Activated T-helper 2 cell treated with anti-CD3 and anti-CD28 coated beads, Interferon-gamma antibody, Interleukin-2, Interleukin-4, amounts not matched to agents 10 μg/mL and 5 μg/mL and 100 μg/mL, durations not matched to agents 14 hours and 24 hours and 36 hours (primary cell): ENCODE measurements at places on chromosomes 1 and 21. TPM values are rescaled to one million over a fixed set of nuclear protein-coding genes. Genes with fewer than 3 reads are reported as not detected.

DNA sequence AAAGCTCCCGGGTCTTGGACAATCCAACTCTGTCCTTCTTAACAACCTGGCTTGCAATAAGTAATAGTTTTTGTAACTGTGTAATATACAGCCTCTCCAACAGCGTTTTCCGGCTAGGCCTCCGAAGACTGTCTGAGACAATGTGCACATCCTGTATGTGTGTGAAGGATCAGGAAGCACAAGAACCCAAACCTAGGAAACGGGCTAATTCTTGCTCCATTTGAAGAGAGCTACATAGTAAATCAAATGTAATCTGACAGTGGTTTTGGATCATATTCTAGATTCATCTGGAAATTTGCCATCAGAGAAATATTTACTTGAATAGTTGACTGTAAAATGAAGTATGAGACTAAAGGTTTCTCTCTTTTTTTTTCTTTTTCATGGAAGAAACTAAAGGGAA is 1.2 kb downstream of the GPR52 start:
- H3K27ac ChIP-seq: no peak overlapping the region
- no peaks in the 10 kb centered on the region for H3K36me3 ChIP-seq
- DNase-seq: no peak
- H3K27me3 ChIP-seq: no peaks in the 10 kb centered on the region
- H3K4me1 ChIP-seq: no peaks in the 10 kb centered on the region

GRCh38 chr1:201551877-201552731 is 13.2 kb downstream of the NAV1 start:
- DNase-seq: no peak
- H3K36me3 ChIP-seq: no peaks in the 10 kb centered on the region

- H3K4me3 ChIP-seq: no peak overlapping the region
- peaks cover 8% of the 10 kb centered on the region for H3K4me1 ChIP-seq
- no peaks in the 10 kb centered on the region for H3K36me3 ChIP-seq
- H3K27me3 ChIP-seq: peaks cover 2% of the 10 kb centered on the region
- no peak for DNase-seq
Observed at GRCh38 chr1:203526130-203526529, 32.2 kb downstream of the OPTC start.

DNA sequence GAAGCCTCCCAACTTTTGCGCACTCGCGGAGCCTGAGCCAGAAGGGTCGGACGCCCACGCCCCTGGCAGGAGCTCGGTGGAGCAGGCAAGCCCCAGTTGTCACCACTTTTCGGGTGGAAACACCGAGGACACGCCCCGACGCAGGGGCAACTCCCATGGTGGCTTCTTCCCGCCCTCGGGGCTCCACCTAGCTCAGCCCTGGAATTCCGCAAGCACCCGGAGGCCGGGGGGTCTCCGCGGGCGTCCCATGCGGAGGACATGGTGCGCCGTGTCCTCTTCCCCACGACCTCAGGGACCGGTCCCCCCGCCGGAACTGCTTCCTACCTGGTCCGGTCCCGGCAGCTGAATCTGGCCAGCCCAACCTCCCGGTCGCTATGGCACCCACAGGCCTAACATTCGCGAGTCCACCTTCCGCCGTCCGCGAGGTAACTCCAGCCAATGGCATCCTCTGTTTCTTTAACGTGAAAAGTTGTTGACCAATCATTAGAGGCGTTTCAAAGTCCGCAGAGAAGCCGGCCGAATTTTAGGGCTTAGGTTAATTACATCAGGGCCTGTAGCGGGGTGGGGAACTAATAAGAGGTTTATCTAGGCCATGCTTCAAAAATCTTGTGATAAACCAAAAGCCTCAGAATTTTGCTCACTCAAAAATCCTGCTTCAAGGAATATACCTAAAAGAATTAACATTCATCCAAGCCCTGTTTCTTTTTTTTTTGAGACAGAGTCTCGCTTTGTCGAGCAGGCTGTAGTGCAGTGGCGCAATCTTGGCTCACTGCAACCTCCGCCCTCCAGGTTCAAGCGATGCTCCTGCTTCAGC is at the start of gene STPG1:
STPG1 (minus strand) TSS at position 433 of the 814 bp plus-strand sequence. CDS start 12,394 bp downstream, outside the sequence.
- peak; percentile 79 for DNase-seq
- peak within 1 kb of the TSS; percentile 86 for H3K4me3 ChIP-seq
- no peaks in the 10 kb centered on the region for H3K27me3 ChIP-seq
- peaks cover 38% of the 10 kb centered on the region for H3K4me1 ChIP-seq
- peak within 1 kb of the TSS; percentile 75 for H3K27ac ChIP-seq

GRCh38 chr1:230070321-230071208 is 3.5 kb downstream of the GALNT2 start:
- peaks cover 44% of the 10 kb centered on the region for H3K4me1 ChIP-seq
- no peaks in the 10 kb centered on the region for H3K27me3 ChIP-seq
- no peak overlapping the region for H3K27ac ChIP-seq
- H3K36me3 ChIP-seq: peaks cover 9% of the 10 kb centered on the region
- DNase-seq: no peak
- no peak overlapping the region for H3K4me3 ChIP-seq

DNA sequence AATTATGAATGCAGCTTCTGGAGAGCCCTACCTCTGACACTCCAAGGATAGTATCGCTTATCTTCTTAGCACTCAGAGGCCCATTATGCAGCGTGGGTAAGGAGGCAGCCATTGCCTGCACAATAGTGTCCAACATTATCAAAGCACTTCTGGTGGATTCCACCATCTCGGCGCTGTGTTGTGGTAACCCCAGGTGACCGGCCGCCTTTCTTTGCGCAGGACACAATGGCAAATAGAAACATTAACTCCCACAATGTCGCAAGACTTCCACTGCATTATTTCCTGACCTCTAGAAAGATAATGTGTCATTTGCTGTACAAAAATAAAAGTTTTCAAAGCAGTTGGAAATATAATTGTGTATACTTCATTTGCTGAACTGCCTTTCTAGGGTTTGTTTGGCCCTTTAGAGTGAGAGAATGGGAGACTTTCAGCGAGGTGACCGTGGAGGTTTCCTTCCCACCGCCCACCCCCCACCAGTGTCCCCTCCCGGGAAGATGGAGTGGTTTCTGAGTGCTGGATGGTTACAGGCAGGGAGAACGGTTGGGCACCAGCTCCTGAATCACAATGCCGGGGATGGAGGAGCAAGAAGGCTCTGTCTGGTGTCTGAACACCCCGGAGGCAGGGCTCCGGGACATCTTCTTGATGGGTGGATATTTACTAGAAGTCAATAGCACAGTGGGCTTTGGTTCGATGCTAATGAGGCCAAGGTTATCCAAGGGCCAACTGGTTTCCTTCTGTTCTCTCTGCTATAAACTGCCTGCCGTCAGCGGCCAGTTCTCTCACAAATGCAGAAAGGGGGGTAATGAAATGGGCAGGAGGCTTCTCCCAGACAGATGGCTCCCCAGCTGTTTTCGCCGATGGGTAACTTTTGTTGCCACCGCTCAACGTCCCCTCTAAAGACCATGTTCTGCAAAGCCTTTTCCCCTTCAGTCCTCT is 215.4 kb upstream of the PROX1 start:
- no peaks in the 10 kb centered on the region for H3K36me3 ChIP-seq
- no peak overlapping the region for H3K27ac ChIP-seq
- H3K4me3 ChIP-seq: no peak overlapping the region
- H3K27me3 ChIP-seq: peaks cover 3% of the 10 kb centered on the region
- no peak for DNase-seq

DNA sequence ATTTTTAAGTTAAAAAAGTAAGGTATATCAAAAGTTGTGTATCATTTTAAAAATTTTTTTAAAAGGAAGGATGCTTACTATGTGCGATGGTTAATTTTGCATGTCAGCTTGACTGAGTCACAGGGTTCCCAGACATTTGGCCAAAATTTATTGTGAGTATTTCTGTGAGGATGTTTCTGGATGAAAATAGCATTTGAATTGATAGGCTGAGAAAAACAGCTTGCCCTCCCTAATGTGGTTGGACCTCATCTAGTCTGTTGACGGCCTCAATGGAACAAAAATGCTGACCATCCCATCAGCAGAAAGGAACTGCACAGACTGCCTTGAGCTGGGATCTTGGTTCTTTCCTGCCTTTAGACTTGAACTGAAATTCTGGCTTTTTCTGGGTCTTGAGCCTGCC is 724.5 kb downstream of the NCAM2 start:
- DNase-seq: no peak
- no peaks in the 10 kb centered on the region for H3K4me1 ChIP-seq
- H3K36me3 ChIP-seq: no peaks in the 10 kb centered on the region
- H3K4me3 ChIP-seq: no peak overlapping the region
- H3K27ac ChIP-seq: no peak overlapping the region

GRCh38 chr1:11563560-11564069 is 84.7 kb downstream of the DISP3 start:
- H3K4me1 ChIP-seq: no peaks in the 10 kb centered on the region
- no peak overlapping the region for H3K4me3 ChIP-seq

- no peaks in the 10 kb centered on the region for H3K36me3 ChIP-seq
- no peak for DNase-seq
- H3K4me3 ChIP-seq: peak overlapping the region; percentile 35
- peaks cover 63% of the 10 kb centered on the region for H3K27me3 ChIP-seq
- no peak overlapping the region for H3K27ac ChIP-seq
Observed at GRCh38 chr1:61052395-61053225, 29.8 kb upstream of the NFIA start.

- H3K27me3 ChIP-seq: peaks cover 2% of the 10 kb centered on the region
- H3K27ac ChIP-seq: no peak overlapping the region
- DNase-seq: no peak
- no peak overlapping the region for H3K4me3 ChIP-seq
Observed at GRCh38 chr1:108084866-108085477, 115.2 kb downstream of the SLC25A24 start.

- DNase-seq: no peak
- H3K27me3 ChIP-seq: no peaks in the 10 kb centered on the region
- H3K36me3 ChIP-seq: no peaks in the 10 kb centered on the region
- no peak overlapping the region for H3K4me3 ChIP-seq
- H3K27ac ChIP-seq: no peak overlapping the region
- H3K4me1 ChIP-seq: peaks cover 12% of the 10 kb centered on the region
Observed at GRCh38 chr21:14900058-14900457, 164.7 kb downstream of the NRIP1 start.

- H3K36me3 ChIP-seq: no peaks in the 10 kb centered on the region
- H3K27me3 ChIP-seq: no peaks in the 10 kb centered on the region
- H3K27ac ChIP-seq: no peak overlapping the region
- H3K4me1 ChIP-seq: no peaks in the 10 kb centered on the region
- DNase-seq: no peak
Observed at GRCh38 chr1:189627427-189627826, 850.2 kb downstream of the BRINP3 start.

DNA sequence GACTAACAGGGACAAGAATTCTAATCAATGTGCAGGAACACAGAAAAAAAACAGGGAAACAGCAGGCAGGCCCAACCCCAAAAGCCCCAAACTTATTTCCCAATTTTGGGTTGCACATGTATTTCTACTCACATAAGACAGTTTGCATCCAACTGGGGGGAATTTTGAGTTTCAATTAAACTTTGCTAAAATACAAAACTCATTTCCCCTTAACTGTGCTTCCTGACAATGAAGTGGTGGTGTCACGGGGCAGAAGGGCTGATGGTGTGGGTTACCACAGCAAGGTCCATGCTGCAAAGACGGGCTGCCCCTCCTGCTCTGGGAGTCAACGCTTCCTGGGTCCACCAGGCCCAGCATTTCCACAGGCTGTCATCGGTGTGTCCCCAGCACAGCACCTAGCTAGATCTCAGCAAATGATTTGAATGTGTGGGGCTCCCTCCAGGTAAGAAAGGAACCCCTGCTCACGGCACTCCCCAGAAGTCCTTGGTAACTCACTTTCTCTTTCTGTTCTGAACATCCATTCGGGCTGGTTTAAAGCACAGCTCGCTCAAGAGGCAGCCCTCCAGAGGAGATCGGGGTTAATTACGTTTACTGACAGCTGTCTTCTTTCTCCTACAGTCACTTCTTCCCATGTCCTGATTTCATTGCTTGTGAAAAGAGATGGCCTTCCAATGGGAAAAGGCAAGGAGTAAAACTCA is 27.4 kb downstream of the HIVEP3 start:
- H3K27ac ChIP-seq: peak overlapping the region; percentile 96
- DNase-seq: peak; percentile 61
- no peaks in the 10 kb centered on the region for H3K36me3 ChIP-seq
- no peaks in the 10 kb centered on the region for H3K27me3 ChIP-seq
- peaks cover 36% of the 10 kb centered on the region for H3K4me1 ChIP-seq

The OPTC gene
- not detected in 2 replicates for total RNA-seq

The FMN2 gene
- total RNA-seq: not detected in 2 replicates

The ITLN1 gene
- total RNA-seq: not detected in 2 replicates

The TMEM81 gene
- 3.2 and 3.3 TPM in 2 replicates for total RNA-seq
